ENCODE measurements at places on chromosomes 11 and 22.
A peak's percentile ranks its signal among the peaks of the same experiment; 100 is the strongest.

DNA sequence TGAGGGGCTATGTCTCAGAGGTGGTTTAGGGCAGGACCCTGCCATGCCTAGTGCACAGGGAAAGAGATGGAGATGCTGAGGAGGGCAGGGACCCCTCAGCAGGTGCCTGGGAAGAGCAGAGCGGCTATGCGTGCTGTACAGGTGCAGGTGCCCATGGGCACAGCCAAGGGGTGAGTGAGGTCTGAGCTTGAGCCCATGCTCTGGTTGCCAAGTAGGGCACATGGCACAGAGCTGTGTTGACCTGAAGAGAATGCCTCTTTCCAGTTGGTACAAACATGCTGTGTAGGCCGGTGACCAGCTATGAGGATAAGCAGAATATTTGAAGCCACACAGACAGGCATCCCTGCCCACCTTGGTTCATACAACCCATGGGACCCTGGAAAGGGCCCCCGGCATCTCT is 65.8 kb upstream of the NECTIN1 start:
- DNase-seq, result no peak

DNA sequence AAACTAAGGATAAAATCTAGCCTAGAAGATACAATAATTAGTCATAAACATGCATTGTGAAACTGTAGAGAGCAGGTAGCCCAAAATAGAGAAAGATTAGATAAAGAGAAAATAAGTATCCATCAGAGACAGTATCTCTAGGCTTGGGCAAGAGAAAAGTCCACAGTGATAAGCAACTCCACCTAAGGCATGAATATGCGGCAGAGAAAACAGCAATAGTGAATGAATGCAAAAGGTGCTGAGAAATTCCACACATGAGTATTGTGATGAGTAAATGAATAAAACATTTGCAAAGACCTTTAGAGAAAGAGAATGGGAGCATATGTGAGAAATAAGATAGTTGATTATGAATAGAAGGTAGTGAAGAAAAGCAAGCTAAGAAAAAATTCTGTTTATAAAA is 8.7 kb downstream of the MS4A2 start:
- DNase-seq, result no peak

GRCh38 chr22:25053153-25053805 is 100.8 kb downstream of the KIAA1671 start:
- DNase-seq, result no peak

DNA sequence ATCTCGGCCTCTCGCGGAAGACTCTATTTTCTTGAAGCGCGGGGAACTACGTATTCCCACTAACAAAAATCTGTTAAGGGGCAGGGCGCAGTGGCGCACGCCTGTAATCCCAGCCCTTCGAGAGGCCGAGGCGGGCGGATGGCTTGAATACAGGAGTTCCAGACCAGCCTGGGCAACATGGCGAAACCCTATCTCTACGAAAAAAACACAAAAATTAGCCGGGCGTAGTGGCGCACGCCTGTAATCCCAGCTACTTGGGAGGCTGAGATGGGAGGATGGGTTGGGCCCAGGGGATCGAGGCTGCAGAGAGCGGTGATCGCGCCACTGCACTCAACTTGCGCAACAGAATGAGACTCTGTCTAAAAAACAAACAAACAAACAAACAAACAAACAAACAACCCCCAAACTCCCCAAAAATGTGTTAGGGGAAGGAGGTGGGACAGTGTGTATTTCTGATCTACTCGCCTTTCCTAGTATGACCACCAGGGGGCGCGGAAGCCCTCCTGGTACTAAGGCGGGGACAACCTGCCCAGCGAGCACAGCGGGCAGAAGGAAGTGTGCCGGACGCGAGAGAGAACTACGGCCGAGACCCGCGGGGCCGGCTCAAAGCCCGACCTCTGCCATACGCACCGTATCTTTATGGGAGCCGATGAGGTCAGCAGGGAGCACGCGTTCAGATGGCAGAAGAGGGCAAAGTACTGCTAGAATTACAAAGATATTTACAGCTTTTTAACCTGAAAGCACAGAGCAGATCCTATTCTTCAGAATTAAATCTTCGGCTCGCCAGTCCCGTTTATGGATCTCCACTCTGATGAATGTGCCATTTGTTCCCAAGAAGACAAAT is 1.3 kb upstream of the STX3 start:
- peak; percentile 85 for DNase-seq

DNA sequence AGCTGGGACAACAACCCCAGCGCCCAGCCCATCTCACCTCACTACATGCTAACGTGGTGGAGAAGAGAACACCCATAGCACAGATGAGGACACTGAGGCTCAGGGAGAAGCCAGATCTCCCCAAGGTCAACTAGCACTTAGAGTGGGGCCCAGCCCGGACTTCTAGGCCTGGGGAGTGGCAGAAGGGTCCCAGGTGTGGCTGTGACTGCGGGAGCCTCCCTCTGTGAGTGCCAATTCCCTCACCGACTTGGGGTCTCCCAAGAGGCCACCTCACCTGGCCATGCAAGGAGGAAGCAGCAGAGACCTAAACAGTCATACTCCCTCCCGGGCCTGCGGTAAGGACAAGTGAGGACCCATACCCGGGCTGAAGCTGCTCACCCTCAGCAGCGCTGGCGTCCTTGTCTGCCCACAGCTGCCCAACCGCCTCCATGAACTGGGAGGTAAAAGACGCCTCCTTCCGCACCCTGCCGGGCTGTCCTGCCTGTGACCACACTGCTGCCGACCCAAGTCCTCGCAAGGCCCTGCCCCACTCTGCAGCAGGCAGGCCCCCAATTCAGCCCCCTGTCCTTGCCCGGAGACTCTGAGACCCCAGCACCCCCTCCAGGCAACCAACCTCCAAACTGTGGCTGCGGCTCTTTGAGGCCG is 93.2 kb upstream of the RTL6 start:
- DNase-seq, result no peak

GRCh38 chr11:45062974-45063635 is 83.3 kb upstream of the PRDM11 start:
- DNase-seq, result no peak

GRCh38 chr11:68213555-68214172 is 568 bp upstream of the KMT5B start:
- DNase-seq, result peak; percentile 99

- no peak for DNase-seq
These were observed 64.6 kb downstream of the CLPB start for GRCh38 chr11:72369743-72370142.

DNA sequence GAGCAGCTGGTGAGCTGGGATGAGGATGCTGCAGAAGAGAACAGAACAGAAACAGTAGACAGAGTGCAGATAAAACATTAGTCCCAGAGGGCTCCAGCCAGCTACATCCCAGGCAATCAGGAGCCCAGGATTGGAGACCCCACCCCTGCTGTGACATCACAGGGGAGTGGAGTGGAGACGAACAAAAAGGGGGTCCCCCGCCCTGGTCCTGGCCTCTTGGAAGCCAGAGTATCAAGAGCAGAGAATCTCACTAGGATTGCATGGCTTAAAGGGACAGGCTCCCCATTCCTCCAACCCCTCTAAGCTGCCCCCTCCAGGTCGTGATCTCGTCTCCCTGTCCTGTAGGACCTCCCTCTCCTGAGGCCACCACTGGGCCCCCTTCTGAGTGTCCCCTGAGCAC is at the start of gene P2RX3:
P2RX3 (plus strand) TSS at position 211 of the 400 bp plus-strand sequence. CDS start 199 bp downstream, outside the sequence.
- no peak for DNase-seq
